ENCODE measurements at places on chromosomes 6 and 20. TPM values are rescaled to one million over a fixed set of nuclear protein-coding genes. Genes with fewer than 3 reads are reported as not detected.

- DNase-seq, result no peak
These were observed 33.2 kb downstream of the BEND6 start for GRCh38 chr6:56988145-56988544.

DNA sequence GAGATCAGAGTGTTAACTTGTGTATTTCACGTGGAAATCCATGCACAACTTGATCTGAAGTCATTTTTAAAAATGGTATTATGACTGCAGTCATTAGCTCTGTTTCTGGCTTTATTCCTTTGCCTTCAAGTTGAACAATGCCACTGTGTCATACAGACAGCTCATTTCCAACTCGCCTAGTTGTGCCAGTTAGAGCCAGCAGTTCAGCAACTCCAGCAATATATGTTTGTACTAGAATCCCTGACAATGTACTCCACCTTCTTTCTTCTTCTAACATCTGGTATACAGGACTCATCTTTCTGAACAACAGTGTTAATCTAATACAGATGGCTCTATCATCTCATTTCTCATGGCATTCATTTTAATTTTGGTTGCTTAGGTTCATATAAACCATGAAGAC is 418.3 kb upstream of the POU3F2 start:
- DNase-seq, result no peak

The PDYN gene
- total RNA-seq, result not detected

The CCN6 gene
- not detected for total RNA-seq

Data from thoracic aorta (tissue), 2 donors.